Stimulated activated CD8-positive, alpha-beta memory T cell treated with anti-CD3 and anti-CD28 coated beads, Interleukin-4, amount 100 ng/mL, for 24 hours (primary cell): ENCODE measurements at places on chromosomes 1 and 21.

GRCh38 chr1:82441402-82441801 is 640.7 kb downstream of the ADGRL2 start:
- no peak for DNase-seq

- no peak for DNase-seq
Observed at GRCh38 chr1:235366286-235366685, 941 bp upstream of the TBCE start.

DNA sequence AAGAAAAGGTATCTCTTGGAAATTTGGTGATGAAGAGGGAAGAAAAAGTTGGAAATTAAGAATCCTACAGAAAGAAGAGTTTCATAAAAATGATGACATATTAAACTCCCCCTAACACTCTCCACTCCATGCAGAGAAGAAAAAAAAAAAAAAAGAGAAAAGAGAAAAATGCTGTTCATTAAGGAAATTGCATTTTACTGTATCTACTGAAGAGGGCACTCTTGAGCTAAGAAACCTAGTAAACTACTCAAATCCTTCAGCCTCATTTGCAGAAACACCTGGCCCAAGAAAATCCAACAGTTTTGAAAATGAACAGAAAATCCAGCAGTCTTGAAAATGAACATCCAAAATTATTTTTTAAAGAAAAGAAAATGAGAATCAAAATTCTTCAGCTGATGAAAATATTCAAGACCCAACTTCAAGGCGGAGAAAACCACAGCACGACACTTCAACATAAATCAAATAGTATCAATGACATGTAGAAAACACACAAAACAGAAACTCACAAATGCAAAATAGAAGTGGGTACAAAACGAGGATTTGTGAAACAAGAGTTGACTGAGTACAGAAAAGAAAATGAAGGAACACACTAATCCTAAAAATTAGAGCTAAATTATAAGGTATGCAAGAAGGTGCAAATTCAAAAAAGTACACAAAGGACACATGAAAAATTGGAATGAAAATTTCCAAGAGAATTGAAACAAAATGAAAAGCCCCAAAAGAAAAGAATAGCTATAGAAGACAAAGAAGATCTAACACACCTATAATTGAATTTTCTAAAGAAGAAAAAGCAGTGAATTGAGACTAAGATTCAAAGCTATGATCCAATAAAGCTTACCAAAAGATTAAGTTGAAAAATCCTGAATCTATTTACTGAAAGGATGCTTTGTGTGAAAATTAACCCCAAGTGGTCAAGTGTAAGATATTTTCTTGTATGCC is 73.2 kb upstream of the DNAJC6 start:
- no peak for DNase-seq

DNA sequence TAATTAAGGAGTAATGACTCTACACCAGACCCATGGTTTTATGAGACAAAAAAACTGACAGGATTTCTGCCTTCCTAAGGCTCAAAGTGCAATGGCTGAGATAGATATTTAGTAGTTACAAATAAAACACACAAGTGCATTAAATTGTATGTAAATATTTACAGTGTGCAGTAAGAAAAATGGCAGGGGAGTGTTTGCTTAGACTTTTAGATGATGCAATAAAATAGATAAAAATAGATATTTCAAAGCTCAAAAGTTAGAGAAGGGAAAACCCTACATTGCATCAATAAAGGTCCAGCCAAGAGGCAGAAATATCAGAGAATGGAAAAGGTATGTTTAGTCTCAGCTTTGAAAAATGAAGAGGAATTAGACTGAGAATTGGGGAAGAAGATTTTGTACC is 226.3 kb upstream of the FGGY start:
- DNase-seq, result no peak

GRCh38 chr1:40703316-40703715 is 11.8 kb downstream of the NFYC start:
- no peak for DNase-seq

GRCh38 chr1:200561856-200562214 is 58.7 kb downstream of the KIF14 start:
- no peak for DNase-seq

DNA sequence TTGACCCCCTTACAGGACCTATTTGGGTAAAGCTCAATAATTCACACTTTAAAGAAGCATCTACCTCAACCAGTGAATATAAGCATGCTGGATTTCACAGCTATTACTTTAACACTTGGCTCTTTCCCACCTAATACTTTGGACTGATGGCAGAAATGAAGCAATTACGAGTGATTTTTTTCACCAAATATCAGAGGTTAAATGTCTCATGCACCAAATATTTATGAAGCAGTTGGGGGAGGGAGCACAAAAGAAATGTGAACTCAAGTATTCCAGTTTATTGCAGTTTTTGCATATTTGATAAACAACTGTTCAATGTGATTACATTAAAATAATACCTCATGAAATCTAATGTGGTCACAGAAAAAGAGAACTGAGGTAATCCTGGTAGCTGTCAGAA is 223.6 kb downstream of the LRRC7 start:
- no peak for DNase-seq

- no peak for DNase-seq
Observed at GRCh38 chr1:3584915-3585314, 26.4 kb downstream of the MEGF6 start.

GRCh38 chr1:35883635-35884101 is 659 bp downstream of the AGO1 start:
- peak; percentile 31 for DNase-seq

GRCh38 chr1:49166031-49166430 is 389.3 kb upstream of the BEND5 start:
- DNase-seq, result no peak

GRCh38 chr1:228748029-228748428 is 12.8 kb downstream of the RHOU start:
- DNase-seq, result no peak

DNA sequence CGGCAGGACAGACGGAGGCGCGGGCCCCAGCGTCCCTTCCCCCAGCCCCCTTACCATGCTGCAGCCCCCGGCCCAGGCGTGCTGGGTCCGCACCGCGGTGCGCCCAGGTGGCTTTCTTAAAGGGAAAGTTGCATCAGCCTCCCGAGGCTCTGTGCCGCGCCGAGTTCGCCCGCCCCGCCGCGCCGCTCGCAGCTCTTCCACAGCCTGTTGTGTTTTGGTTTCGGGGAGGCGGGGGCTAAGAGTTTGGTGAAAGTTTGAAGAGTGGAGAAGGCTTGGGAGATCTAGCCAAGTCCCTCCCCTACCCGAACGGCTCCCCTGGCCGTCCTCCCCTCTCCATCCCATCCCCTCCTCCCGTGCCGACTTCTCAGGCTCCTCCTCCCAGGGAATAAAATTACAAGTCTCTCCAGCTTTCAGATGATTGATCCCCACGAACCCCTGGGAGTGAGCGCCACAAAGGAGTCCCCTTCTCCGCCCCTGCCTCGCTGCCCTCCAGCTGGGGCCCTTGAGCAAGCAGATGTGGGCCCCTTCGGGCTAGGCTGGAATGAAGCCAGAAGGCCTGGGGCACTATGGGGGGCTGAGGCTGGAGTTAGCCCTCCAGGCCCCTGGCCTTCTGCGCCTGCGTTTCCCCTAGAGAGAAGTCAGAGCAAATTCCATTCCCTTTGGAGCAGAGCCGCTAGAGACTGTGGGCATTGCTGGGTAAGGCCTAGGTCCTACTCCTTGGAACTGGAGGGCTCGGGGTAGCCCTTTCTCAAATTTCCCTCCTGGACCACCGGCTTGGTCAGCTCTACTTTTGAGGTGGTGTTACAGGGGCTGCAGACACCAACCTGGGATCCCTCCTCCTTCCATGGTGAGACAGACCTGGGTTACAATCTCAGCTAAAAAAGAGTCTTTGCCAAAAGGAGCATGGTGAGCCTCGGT is at the start of gene SLC6A9:
Gene SLC6A9, minus strand, starts transcription at position 211 of the 918 bp plus-strand sequence. CDS start 7,185 bp downstream, outside the sequence.
- peak; percentile 34 for DNase-seq

DNA sequence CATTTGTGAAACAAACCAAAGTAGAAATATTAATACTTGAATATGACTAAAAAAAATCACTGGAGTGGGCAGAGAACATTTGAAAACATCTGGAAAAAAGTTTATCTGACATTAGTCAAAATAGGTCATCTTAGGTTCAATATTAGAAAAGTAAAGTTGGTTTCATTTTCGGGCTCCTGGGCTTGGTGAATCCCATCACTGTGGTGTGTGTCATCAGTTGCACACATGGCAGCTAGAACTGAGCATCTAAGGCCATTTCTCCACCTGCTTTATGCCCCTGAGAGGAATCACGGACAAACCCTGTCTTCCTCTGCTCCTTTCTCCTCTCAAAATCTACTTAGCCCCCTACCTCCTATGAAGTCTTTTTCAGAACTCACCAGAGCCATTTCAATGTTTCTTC is 5.4 kb downstream of the HSD11B1 start:
- no peak for DNase-seq

DNA sequence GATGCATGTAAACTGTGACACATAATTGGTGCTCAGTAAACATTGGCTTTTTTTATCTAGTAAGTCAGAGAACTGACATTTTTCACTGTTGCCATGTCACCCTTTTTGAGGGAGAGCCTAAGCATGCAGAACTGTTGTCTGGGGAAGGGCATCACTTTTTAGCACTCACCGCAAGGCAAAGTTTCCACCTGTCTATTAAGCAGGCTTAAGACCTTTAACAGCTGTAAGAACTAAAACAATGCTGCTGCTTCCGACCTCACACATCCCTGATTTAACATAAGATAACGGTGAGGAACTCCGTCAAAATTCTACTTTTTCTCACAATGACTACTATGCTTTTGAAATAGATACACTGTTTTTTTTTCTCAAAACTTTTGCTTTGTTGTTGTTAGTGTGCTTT is 554.8 kb downstream of the NUF2 start:
- DNase-seq, result no peak

DNA sequence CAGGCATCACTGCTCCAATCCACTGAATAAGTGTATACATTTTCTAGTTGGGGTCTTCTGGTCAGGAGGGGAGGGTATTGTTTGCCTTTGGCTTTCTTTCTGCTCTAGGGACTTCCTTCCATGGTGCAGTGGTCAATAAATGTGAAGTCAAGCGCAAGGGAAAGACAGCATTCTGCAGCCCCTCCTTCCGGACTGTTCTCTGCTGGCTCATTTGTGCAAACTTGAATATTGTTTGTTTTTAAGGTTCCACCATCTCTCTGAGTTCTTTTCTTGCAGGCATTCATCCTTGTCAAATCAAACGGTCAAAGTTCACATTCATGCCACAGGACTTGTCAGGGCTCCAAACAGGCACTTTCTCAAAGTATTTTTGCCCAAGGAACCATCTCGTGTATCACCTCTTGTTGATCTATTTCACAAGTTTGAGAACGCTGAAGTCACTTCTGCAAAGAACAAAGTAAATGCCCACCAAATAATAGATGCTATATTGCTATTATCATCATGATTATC is 205.6 kb upstream of the KAZN start:
- no peak for DNase-seq

DNA sequence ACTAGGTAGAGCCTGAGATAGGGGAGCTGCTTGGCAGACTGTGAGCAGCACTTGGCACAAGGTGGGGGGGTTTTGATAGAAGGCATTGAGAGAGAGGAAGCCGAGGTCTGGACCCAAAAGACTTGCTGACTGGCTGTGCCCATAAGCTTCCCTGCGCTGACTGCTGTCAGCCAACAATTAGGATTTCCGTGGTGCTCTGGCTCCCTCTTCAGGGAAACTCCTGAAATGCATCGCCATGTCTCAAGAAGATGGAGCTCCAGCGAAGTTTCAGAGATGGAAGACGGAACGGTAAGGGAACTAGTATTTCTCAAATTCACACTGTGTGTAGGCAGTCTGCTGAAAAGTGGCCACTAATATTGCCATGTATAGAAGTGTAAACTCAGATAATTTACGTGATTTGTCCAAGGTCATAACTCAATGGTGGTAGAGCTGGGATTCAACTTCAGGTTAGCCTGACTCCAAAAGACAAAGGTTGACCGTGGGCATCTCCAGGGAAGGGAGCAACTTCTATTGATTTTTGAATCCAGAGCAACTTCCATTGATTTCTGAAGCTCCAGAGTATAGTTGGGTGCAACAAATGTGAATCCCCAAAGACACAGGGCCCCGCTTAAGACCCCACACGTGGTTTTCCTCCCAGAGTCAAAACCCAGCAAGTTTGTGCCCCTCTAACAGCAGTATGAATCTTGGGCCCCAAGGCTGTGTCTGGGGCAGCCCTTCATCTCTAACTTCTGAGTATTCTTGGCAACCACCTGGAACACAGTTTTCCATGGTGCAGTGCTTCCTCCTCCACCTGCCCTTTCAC is 44.5 kb upstream of the CRNN start:
- DNase-seq, result peak; percentile 59

DNA sequence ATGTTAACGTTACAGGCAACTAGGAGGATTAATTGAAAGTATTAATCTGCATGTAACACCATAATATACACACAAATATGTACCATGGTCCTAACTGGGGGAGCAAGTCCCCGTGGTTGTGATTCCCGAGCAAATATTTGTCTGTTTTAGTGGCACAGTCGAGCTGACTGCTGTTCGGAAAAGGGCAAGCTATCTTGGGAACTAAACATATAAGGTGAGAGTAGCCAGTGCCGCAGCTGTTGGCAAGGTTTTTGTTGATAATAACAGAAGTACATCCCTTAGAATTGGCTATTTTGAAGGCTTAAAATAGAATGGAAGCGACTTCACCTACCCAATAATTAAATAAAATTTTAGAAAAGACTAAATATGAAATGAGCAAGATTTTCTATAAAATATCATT is 45.5 kb downstream of the UCHL5 start:
- no peak for DNase-seq

DNA sequence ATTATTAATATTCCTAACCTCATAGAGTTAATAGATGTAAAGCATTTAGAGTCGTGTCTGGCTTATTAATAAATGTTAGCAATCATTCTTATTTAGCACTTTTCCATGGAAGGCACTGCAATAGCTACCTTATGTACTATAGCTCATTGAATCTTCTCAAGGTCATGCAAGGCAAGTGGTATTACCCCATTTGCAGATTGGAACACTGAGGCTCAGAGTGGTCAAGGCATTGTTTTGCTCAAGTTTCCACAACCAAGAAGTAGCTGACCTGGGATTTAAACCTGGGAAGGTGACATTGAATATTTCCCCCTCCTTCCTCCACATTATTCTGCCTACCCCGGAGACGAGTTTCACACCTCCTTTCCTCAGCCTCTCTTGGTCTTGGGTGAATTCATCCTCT is 37.8 kb upstream of the EYA3 start:
- DNase-seq, result no peak

GRCh38 chr1:184473176-184473966 is 86.5 kb downstream of the C1orf21 start:
- no peak for DNase-seq

- peak; percentile 54 for DNase-seq
Observed at GRCh38 chr1:108828074-108828961, 28.6 kb downstream of the AKNAD1 start.

DNA sequence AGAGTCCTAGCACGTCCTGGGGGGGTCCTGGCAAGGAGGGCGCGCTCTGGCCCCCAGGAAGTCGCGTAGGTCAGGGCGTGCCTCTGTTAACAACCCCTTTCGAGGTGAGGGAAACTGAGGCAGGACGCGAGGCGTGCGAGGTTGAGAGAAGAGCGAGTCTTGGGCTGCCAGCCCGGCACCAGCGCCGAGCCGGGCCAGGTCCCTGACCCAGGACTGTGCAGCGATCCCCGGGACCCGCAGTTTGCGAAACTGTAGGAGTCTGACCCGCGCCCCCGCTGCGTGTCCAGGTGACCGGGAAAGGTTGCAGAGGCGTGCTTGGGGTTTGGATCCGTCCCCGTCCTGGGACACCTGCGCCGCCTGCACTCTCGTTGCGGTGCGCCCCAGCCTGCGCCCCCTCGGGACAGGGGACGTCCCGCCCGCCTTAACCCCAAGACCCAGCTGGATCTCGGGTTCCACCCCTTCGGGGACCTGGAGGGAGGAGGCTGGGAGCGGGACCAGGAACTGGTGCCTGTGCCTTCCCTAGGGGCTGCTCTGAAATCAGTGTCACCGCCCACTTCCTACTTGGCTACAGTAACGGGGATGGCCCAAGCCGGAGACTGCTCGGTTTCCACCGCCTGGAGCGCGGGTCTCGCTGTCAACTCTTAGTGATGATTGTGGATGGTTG is 493 bp downstream of the DISC1 start:
- no peak for DNase-seq
